ENCODE measurements at places on chromosomes 2 and 18. TPM values are rescaled to one million over a fixed set of nuclear protein-coding genes. Genes with fewer than 3 reads are reported as not detected.

The KIAA2012 gene
- not detected for total RNA-seq

The UGT1A7 gene
- not detected for total RNA-seq

- no peak for DNase-seq
These were observed 25.6 kb downstream of the CYTIP start for GRCh38 chr2:157418239-157418641.

- no peak for DNase-seq
These were observed 9.1 kb upstream of the C1GALT1C1L start for GRCh38 chr2:43685357-43685756.

GRCh38 chr2:171008550-171009205, 79.6 kb downstream of the GORASP2 start:
- DNase-seq = no peak

GRCh38 chr2:237171396-237171795, 85.7 kb downstream of the COPS8 start:
- no peak for DNase-seq

GRCh38 chr18:45416168-45416567, 199.1 kb upstream of the SLC14A2 start:
- DNase-seq = no peak

DNA sequence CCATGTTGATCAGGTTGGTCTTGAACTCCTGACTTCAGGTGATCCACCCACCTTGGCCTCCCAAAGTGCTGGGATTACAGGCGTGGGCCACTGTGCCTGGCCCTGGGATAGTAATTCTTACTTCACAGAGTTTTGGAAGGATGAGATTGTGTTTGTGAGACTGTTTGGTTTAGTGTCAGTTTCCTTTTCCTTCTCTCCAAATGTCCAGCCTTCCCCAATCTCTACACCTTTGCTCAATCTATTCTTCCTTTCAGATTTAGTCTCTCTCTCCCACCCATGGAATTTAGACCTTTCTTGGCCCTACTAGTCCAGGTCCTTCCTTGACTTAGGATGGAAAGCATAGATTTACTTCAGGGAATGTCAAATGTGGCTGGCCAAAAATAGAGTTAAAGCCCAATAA, 12.2 kb upstream of the IL1A start:
- no peak for DNase-seq
